Stimulated activated CD4-positive, alpha-beta T cell treated with anti-CD3 and anti-CD28 coated beads, Interleukin-4, amount 100 ng/mL, for 24 hours (primary cell): ENCODE measurements at places on chromosomes 7 and 10.

DNA sequence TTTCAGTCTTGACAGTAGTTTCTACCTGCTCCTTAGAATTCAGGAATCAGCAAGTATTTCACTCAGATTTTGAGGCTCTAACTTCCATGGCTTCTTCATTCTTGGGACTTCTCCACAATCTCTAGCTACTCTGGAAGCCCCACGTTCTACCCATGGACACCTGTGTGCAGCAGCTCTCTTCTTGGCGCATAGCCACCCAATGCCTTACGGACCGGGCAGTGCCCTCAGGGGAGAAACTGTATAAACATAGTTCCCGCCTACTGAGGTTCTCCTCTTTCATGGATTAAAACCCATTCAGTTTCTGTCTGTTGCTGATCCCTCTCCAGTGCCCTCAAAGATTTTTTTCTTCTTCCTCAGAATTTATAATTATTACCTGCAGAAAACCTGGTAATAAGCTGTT, 177.1 kb downstream of the SORCS1 start:
- no peak for DNase-seq

GRCh38 chr10:113899952-113900598, 45.6 kb downstream of the NHLRC2 start:
- no peak for DNase-seq

GRCh38 chr7:18305866-18306265, 189.7 kb upstream of the HDAC9 start:
- no peak for DNase-seq

DNA sequence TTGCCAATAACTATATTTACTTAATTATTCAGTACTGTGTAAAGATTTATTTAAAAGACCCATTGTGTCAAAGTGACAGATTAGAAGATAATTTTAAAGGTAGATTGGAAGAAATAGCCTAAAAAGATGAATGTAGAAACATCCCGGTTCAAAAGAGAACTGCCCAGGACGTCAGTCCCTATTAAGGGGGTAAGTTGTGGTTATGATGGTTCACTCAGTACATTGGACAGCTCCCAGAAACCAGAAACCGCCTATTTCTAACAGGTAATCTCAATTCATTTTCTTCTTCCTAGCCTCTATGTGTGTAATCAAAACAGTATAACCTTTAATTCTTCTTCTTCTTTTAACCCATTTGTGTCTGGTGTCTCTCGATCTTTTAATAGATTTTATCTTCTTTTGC, 1.5 kb upstream of the FERD3L start:
- no peak for DNase-seq

- DNase-seq = no peak
Measured at GRCh38 chr7:102258749-102259107, 27.9 kb upstream of the SH2B2 start.
